Right ventricle myocardium inferior (tissue), 1 donor: ENCODE measurements at places on chromosomes 2 and 18. TPM values are rescaled to one million over a fixed set of nuclear protein-coding genes. Genes with fewer than 3 reads are reported as not detected.

- DNase-seq = no peak
Measured at GRCh38 chr18:27600245-27600644, 415.1 kb upstream of the CHST9 start.

GRCh38 chr2:201777869-201778268, 2.9 kb downstream of the ALS2 start:
- no peak for DNase-seq

DNA sequence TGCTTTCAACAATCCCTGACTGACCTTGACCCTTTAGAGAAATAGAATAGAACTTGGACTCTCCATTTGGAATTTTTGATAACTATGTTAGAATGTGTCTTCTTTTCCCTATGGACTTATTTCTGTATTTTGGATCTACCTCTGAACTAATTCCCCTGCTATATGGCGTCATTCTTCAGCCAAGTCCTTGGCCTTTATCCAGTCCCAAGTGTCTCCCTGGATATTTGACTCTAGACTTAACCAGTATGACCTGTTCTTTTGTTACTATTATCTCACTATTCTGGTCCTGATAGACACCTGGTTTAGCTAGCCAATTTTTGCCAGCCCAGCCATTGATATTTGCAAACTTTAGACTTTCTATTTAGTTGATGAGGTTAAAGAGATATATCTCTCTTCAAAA, 186.8 kb downstream of the KCNS3 start:
- no peak for DNase-seq

DNA sequence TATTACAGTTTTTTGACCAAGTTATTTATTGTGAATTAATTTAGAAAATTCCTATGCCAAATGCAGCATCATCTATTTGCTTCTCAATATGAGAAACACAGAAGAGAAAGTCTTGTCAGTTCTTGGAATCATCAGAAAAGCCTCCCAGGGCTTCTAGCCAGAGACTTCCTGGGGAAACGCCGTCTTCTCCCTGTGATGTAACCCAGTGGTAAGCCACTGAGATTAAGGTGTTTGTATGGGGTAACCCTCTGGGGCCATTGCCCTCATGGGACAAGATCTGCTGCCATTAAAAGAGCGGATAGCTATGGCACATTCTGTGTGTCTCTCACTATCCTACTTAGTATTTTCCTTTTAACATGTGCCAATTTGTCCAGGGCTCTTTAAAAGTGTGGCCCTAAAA, 28.0 kb downstream of the ANKRD29 start:
- DNase-seq = no peak

- no peak for DNase-seq
Measured at GRCh38 chr2:149827585-149828126, 240.1 kb upstream of the MMADHC start.

DNA sequence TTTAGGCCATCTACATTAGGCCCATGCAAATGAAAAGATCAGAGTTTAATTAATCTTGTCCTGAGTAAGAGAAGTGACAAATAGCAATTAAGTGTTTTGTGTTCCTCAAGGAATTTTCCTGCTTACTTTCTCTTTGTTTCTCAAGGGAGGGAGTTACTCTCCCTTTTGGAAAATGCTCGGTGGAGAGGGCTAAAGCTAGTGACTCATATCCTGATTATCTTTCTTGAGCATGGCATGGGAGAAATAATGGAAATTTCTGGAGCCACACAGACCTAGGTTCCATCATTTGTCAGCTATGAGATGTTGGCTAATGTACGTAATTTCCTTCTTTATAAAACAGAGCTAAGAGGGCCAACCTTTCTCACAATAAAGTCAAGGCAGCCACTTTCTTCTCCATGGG, 177.1 kb downstream of the ETAA1 start:
- no peak for DNase-seq

GRCh38 chr2:24831221-24832072, 38.2 kb downstream of the CENPO start:
- DNase-seq = no peak

- no peak for DNase-seq
Measured at GRCh38 chr18:14975431-14975830, 227.5 kb downstream of the ANKRD30B start.

DNA sequence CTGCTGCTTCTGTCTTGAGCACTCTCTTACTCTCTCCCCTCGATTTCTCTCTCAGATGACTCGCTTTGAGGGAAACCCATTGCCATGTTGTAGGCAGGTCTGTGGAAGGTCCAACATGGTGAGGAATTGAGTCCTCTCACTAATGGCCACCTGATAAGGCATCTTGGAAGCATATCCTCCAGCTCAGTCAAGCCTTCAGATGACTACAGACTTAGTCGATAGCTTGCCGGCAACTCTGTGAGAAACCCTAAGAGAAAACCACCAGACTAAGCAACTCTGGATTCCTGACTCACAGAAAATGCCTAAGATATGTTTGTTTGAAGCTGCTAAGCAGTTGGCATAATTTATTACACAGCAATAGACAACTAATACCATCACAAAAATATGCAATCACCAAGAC, 51.2 kb downstream of the WDR75 start:
- DNase-seq = no peak

GRCh38 chr2:212064318-212064717, 474.3 kb downstream of the ERBB4 start:
- no peak for DNase-seq

GRCh38 chr2:38264396-38265221, 112.5 kb downstream of the ATL2 start:
- DNase-seq = no peak

- DNase-seq = no peak
Measured at GRCh38 chr2:207694811-207695281, 16.6 kb upstream of the CCNYL1 start.

- DNase-seq = no peak
Measured at GRCh38 chr2:144822966-144823365, 303.0 kb upstream of the ZEB2 start.

GRCh38 chr2:30797381-30798015, 9.7 kb downstream of the CAPN13 start:
- no peak for DNase-seq

- DNase-seq = no peak
Measured at GRCh38 chr2:43300222-43300621, 73.8 kb upstream of the ZFP36L2 start.

DNA sequence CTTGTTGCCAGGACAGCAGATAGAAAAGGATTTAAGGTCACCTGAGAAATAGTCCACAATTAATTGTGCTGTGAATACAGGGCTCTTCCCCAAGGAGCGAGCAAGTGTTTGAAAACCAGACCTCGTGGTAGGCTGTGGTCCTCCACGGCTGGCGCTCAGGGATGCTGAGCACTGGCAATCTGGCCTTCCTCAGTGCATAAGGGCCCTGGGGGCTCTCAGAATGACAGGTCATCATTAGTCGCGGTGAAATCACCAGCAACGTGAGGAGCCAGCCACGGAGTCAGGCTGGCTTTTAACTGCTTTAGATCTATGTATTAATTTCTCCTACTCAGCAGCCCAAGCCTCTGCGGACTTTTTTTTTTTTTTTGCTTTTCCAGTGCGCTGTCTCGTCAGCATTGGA, 148.5 kb downstream of the FHOD3 start:
- DNase-seq = no peak

PSME4 gene
- 49.9 TPM for total RNA-seq

MERTK gene
- 6.6 TPM for total RNA-seq

SCN2A gene
- total RNA-seq = 0.16 TPM

NUP35 gene
- 8.0 TPM for total RNA-seq

STAT4 gene
- total RNA-seq = 0.76 TPM

FAP gene
- total RNA-seq = 0.62 TPM
